Activated T-helper 1 cell treated with anti-CD3 and anti-CD28 coated beads, Interleukin-2, amount 50 U/mL, for 16 hours (primary cell): ENCODE measurements at places on chromosomes 13 and 19.
A peak's percentile ranks its signal among the peaks of the same experiment; 100 is the strongest.

DNA sequence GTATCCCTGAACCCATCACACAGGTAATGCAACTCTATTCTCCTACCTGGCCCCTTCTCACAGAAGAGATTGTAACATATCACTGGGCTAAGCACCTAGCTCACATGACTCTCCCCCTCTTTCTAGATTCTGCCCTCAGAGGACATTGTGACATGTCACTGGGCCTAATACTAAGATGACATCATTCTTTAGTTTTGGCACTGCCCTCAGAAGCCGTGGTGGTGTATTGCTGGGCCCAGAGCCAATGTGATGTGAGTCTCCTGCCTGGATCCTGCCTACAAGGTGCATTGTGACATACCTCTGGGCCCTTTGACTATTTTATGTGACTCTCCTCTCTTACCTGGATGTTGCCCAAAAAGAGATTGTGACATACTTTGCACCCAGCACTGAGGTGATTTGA lies 21.4 kb upstream of the ZNF730 start:
- no peak for DNase-seq

GRCh38 chr19:17333611-17334413 lies 843 bp downstream of the ANO8 start:
- DNase-seq = peak; percentile 57

GRCh38 chr13:23105051-23105450 lies 75.7 kb upstream of the SGCG start:
- no peak for DNase-seq

DNA sequence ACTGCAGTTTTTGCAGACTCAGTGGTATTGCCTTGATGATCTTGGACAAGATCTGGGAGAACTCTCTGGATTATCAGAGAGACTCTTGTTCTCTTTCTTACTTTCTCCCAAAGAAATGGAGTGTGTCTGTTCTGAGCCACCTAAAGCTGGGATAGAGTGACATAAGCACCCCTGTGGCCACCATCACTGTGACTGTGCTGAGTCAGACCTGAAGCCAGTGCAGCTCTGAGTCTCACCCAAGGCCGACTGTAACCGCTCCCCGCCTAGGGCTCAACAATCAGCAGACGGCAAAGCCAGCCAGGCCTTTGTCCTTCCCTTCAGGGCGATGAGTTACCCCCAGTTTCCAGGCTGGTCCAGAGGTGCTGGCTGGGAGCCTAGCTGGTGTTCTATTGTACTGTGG lies 795.6 kb downstream of the UQCRFS1 start:
- DNase-seq = no peak

DNA sequence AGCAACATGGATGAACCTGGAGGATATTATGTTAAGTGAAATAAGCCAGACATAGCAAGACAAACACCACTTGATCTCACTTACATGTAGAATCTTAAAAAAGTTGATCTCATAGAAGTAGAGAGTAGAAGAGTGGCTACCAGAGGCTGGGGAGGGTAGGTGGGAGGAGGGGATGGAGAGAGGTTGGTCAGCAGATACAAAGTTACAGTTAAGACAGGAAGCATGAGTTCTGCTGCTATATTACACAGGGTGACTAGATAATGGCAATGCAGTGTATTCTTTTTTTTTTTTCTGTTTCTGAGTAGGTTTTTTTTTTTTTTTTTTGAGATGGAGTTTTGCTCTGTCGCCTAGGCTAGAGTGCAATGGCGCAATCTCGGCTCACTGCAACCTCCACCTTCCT lies 15.2 kb upstream of the THSD1 start:
- DNase-seq = no peak

DNA sequence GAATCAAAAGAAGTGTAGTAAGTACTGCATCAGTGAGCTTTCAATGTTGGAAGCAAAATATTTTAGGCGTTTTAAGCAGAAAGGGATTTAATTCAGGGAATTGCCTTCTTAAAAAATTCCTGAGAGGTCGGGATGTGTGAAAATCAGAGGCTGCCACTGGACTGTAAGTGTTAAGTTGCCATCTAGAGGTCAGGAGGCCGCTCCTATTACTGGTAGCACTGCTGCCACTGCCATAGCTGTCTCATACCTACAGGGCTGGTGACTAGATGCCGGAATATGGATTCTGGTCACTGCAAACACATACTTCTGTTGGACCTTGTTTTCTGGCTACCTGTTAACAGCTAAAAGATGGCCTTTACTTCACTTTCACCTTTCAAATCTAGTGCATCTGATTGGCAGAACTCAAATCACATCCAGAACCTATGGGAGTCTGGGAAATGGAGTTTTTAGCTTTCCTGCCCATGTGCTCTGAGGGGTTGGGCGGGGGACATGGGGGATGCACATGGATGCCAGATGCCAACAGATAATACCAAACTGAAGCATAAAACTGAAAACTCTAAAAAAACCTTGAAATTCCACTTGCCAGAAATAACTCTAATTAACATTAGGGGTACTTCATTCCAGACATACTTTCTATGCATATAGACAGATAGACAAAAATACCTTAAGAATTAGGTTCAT lies 29.8 kb downstream of the DGKH start:
- no peak for DNase-seq
